ENCODE measurements at places on chromosomes 1 and 21. TPM values are rescaled to one million over a fixed set of nuclear protein-coding genes. Genes with fewer than 3 reads are reported as not detected.

Gene RNU11
- not detected for polyA plus RNA-seq

Gene AJAP1
- 0.64 TPM for polyA plus RNA-seq

Gene THEM5
- polyA plus RNA-seq = 0.21 TPM

Gene DYNLT4
- polyA plus RNA-seq = 2.2 TPM

Gene SPATA21
- 0.92 TPM for polyA plus RNA-seq

Gene ASAP3
- polyA plus RNA-seq = 35.1 TPM
